Anterior cingulate cortex (tissue), 58 donors: ENCODE measurements at places on chromosomes 11 and 22.

DNA sequence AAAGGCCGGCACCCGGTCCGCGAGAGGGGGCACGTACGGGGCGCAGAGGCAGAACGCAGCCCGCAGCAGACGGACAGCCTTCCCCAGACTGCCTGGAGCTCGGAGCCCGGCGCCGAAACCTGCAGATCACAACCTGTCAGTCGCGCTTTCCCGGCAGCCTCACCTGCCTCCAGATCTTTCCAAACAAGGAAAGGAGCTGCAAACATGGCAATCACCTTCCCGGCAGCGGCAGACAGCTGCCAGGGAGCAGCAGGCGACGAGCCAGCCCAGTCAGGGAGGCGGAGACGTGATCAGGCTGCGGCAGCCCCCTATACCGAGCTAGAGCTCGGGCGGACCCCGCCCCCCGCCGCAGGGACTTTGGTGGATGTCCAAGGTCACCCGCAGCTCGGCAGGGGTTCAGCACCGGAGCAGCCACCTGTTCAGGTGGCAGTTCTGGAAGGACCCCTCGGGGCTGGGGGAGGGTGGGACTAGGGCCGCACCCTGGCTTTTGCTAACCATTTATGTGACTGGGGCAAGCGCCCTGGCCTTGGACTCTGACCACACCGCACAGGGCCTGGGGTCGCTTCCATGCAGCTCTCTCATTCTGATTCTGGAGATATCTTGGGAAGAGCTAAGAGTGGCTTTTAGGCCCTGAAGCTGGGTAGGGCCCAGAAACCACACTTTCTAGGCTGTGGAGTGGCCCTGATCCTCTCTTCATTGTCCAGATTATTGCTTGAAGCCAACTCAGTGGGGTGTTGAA lies 143.8 kb downstream of the NECTIN1 start:
- DNase-seq: no peak

DNA sequence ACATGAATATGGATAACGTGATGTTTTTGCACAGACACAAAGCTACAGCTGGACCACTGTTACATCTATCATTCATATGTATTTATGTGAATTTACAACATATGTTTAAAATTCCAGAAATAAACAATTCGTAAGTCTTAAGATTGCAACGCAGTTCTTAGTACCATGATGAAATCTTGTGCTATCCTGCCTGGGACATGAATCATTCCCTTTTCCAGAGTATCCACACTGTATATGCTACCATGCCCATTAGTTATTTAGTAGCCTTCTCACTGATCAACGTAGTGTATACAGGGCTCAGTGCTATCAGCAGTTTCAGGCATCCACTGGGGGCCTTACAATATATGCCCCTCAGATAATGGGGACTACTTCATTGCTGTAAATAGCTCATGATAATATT lies 4.3 kb downstream of the ATL3 start:
- no peak for DNase-seq

- DNase-seq: no peak
These were observed 347.0 kb upstream of the SYN3 start for GRCh38 chr22:33405194-33405593.

GRCh38 chr22:22870577-22871404 lies 16.8 kb upstream of the IGLL5 start:
- no peak for DNase-seq

GRCh38 chr11:64121663-64122410 lies 44.1 kb downstream of the MACROD1 start:
- no peak for DNase-seq

- no peak for DNase-seq
These were observed 3.8 kb downstream of the TIMM8B start for GRCh38 chr11:112082729-112083128.

GRCh38 chr22:30043161-30043560 lies 37.1 kb upstream of the HORMAD2 start:
- DNase-seq: no peak

- DNase-seq: no peak
These were observed 192.1 kb downstream of the MN1 start for GRCh38 chr22:27609451-27609888.

DNA sequence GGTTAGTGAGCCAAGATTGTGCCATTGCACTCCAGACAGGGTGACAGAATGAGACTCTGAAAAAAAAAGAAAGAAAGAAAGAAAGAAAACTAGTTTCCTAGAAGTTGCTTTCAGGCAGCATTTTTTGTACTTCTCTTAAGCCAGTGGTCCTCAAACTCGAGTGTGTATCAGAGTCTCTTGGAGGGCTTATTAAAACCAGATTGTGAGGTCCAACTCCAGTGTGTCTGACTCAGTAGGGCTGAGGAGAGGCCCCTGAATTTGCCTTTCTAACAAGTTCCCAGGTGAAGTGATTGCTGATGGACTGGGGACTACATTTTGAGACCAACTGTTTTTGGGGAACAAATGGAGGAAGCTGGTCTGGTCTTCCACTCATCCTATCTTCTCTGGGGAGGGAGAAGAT lies 57.5 kb upstream of the VSTM5 start:
- no peak for DNase-seq

DNA sequence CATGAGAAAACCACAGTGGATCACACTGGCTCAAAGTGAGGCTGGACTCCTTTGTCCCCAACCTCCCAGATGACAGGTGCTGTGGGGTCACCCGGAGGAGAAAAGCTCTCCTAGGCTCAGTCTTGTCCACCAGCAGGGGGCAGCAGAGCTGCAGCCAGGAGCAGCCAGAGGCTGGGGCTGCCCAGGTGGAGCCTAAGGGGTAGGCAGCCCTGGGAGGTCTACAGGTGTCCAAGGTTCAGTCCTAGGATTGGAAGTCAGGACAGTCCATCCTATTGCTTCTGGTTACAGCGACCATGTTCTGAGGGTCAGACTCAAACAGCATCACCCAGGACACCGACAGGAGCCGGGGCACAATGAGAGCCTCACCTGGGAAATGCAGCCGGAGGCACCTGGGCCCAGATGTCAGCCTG lies 77.6 kb upstream of the IGLL5 start:
- no peak for DNase-seq

- no peak for DNase-seq
These were observed 20.4 kb upstream of the GNB1L start for GRCh38 chr22:19875061-19875530.

DNA sequence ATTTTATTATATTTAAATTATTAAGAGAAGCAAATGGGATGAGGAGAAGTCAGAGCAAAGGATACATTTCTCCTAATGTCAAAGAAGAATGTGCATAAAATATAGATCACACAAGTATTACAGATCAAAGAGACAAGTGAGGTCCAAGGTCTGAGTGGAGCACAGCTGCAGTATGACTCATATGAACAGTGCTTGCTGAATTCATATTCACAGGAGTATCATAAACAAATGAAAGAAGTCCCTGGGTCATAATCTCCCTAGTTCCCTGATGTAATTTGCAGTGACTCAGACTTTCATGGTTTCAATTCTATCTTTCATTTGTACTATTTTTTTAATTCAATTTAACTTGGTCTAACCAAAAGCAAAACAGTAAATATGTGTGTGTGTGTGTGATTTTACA lies 499.0 kb upstream of the CCDC179 start:
- DNase-seq: no peak

GRCh38 chr11:84543367-84544159 lies 1083.6 kb downstream of the DLG2 start:
- no peak for DNase-seq

GRCh38 chr11:68064926-68065325 lies 26.1 kb downstream of the TCIRG1 start:
- no peak for DNase-seq

- DNase-seq: no peak
These were observed 9.9 kb downstream of the MAPK1 start for GRCh38 chr22:21857481-21857914.

- DNase-seq: no peak
These were observed 6.0 kb downstream of the RNF169 start for GRCh38 chr11:74754507-74755252.

GRCh38 chr11:123815122-123815521 lies 9.0 kb upstream of the OR6M1 start:
- no peak for DNase-seq

DNA sequence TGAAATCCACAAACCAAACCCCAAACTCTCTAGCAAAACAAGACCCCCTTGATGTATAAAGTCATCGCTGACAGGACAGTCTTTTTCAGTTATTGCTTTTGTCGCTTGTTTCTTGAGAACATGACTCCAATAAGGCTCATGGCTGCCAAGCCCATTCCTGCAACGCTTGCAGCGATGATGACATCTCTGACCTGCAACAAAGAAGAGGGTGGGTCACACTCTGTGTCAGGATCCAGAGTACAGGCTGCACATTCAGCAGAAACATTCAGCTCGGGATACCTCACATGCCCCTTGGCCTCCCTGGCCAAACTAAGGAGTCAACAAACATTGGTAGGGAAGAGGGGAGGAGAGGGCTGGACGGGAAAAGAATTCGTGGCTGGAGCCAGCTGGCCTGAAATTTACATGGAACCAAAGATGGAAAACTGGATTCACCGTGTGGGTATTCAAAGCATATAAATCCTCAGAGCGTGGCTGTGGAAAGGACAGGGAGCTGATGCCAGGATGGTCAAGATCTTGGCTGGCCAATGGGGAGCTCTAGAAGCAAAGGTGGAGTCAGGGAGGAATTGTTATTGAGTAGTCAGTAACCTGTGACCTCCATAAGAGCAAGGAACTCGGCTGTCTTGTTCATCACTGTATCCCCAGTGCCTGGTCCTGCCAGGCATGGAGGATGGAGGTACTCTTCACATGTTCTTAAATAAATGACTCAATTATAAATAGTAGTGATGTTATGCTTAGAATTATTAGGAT lies 11.8 kb upstream of the PLAAT2 start:
- no peak for DNase-seq

- no peak for DNase-seq
These were observed at the start of gene MOV10L1 for GRCh38 chr22:50089682-50090411. Gene MOV10L1, plus strand, starts transcription at chr22:50090006. Its CDS starts 83 bp downstream, at chr22:50090089.

- DNase-seq: no peak
These were observed 73.7 kb downstream of the FLI1 start for GRCh38 chr11:128767591-128768001.

DNA sequence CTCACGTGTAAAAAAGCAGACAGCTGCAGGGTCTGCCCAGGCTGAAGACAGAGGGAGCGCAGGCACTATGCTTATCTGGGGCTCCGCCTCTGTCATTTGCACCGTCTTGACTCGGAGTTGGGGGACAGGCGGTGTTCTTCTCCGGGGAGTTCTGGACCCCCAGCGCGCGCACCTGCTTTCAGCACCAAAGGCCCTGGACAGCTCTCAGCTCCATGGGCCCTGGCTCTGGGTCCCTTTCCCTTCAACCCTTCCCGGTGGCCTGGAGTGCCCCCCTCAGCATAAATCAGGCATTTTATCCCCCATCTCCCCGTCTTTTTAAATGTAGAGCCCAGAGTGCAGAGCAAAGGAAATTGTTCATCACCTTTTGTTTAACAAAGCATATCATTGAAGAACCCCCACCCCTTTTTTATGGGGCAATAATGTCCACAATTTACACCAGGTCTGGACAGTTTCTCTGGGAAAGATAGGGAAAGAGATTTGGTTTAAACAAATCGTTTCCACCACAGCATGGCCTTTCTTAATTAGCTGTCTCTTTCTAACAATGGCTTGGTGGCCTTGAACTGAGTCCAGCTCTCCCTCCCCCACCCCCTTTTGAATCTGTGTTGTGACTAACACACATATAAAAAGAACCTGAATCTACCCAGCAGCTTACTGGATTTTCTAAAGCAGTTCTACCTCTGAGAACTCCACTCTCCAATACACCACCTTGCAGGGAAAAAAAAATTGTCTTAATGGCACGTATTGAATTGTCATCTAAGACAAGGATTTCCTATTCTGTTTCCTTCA lies 1.7 kb downstream of the SEZ6L start:
- peak; percentile 38 for DNase-seq

DNA sequence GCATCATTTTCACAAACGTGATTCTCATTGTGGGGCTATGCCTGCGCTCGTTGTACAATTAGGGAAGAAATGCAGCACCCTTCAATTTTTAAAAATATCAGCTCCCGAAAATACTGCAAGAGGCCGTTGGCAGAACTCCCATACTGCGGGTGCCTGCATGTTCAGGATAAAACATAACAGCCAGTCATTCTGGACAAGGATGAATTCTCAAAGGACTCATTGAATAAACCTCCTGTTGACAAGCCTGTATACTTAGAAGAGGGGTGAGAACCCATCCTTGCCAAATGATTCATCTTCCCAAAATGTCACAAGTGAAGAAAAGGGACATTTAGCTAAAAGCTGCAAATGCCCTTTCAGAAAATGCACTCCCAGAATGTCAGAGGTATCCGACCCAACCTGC lies 141.9 kb downstream of the CSNK2A3 start:
- no peak for DNase-seq

- DNase-seq: no peak
These were observed 12.1 kb downstream of the DPP3 start for GRCh38 chr11:66492161-66492865.

- no peak for DNase-seq
These were observed 117.6 kb downstream of the C11orf58 start for GRCh38 chr11:16856022-16856471.

- no peak for DNase-seq
These were observed 387.4 kb upstream of the CADM1 start for GRCh38 chr11:115891581-115891980.

DNA sequence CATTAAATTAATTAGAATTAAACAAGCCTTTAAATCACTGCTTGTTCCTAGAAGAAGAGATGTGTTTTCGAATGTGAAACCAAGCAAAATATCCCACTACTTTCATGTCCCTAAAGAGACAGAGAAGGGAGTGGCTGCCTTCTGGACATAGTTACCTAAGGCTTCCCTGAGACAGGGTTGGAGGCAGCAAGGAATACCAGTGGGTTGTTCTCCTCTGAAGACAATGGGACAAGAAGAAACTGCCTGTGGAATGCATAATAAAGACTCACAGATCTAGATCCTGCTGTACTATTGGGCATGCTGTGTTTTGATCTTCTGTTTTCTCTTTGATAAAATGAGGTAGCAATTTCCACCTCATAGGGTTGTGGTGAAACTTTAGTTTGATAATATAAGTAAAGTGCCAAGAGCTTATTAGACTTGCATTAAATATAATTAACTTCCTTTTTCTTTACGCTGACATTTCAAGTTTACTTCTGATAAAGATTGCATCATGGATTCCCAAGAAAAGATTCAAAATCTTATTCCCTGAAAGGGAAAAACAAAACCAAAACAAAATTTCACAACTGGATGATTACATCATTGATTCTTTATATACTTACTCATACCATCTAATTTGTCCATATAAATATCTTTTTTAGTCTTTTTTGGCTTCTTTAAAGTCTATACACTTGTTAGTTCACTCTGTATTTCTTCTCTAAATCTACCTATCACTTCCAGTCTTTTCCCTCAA lies 621.3 kb downstream of the ETS1 start:
- DNase-seq: no peak

- DNase-seq: no peak
These were observed 22.7 kb upstream of the GRAMD1B start for GRCh38 chr11:123407130-123407995.

GRCh38 chr11:73003088-73003487 lies 139.0 kb downstream of the FCHSD2 start:
- no peak for DNase-seq

- DNase-seq: no peak
These were observed 70.5 kb downstream of the DKK3 start for GRCh38 chr11:11937957-11938356.
